Activated T-helper 2 cell treated with anti-CD3 and anti-CD28 coated beads, Interferon-gamma antibody, Interleukin-2, Interleukin-4, amounts not matched to agents 10 μg/mL and 5 μg/mL and 100 μg/mL, durations not matched to agents 14 hours and 24 hours and 36 hours (primary cell): ENCODE measurements at places on chromosomes 13 and 19. TPM values are rescaled to one million over a fixed set of nuclear protein-coding genes. Genes with fewer than 3 reads are reported as not detected.

ELSPBP1 gene
- not detected in 2 replicates for total RNA-seq

GRCh38 chr13:42699912-42700311 is 81.5 kb upstream of the FAM216B start:
- DNase-seq, result no peak

DNA sequence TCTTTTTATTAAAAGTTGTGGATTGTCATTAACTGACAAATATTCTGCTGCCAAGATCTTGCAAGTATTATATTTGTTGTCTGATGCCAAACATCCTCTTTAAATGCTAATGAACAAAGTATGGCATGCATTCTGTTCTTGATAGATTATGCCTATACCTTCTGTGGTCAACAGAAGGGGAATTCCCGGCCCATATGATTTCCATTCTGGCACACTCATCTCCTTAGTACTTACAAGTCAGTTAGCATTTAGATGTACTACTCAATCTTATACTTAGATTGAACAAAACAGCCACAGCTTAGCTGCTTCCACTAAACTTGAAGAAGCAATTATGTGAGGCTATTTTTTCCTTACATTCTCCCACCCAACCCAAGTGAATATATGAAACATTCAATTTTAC is 246.1 kb upstream of the DACH1 start:
- no peak for DNase-seq

GRCh38 chr13:26626271-26626670 is 68.8 kb downstream of the WASF3 start:
- DNase-seq, result no peak

GRCh38 chr19:46073268-46073922 is 32.6 kb upstream of the IGFL4 start:
- no peak for DNase-seq

KCNJ14 gene
- 2.0 and 2.1 TPM in 2 replicates for total RNA-seq

DNA sequence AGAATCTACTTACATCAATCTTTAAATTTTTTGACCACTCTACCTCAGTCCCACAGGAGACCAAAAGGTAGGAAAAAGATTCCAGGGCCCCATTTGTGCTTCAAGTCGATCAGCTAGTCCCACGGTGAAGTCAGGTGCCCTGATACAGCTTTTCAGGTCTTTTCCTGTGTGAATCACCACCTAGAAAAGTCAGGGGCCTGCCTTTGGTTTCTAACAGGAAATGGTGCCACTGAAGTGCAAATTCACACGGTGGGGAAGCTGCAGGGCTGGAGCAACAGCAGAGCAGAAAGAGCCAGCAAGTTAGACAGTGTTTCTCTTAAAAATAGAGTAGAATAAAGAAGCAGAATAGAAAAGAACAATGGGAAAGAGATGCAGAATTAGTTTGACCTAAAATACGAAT is 107.5 kb downstream of the KLF12 start:
- peak; percentile 44 for DNase-seq

MAB21L1 gene
- total RNA-seq, result 0.07 TPM in 2 replicates
